ENCODE measurements at places on chromosomes 2 and 18. TPM values are rescaled to one million over a fixed set of nuclear protein-coding genes. Genes with fewer than 3 reads are reported as not detected.

TUBA3E gene
- total RNA-seq = not detected

CNGA3 gene
- not detected for total RNA-seq

SP100 gene
- 45.8 TPM for total RNA-seq

TCF23 gene
- total RNA-seq = not detected

ANKRD53 gene
- 1.9 TPM for total RNA-seq

ZNF892 gene
- total RNA-seq = 4.8 TPM

DNA sequence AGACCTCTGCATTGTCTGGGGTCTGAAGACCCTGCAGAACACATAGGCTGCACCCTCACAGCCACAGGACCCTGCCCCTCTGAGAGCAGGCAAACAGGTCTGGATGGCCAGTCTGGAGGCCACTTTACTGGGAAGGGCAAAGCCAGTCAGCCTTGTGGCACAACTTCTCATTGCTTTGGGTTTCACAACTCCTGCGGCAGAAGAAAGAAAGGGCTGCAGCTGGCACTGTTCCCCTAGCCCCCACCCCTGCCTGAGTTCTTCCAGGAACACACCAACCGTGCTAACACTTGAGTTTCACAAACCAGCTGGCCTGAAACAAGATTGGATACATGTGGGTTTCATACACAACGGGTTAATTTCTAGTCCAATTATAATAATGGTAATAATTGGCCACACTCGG is 276.5 kb upstream of the MGAT5 start:
- no peak for DNase-seq

- DNase-seq = peak; percentile 69
These were observed 428 bp downstream of the TCF4 start for GRCh38 chr18:55587418-55588110.

DNA sequence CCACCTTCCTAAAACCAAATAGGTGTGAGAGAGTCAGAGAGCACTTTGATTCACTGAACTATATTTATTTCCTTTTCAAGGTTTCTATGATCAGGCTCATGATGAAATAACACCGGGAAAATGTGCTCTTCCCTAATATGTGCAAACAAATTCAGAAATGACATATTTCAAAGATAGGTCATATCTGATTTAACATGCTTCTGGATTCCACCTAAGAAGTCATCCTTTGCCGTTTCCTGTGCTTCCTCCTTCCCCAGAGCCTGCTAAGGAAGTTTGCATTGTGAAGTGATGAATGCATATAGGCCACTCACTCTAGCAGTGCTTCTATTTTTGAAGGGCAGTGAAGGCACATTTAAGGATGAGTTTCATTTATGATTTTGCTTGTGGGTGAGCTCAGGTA is 327.6 kb downstream of the TDRD15 start:
- DNase-seq = no peak

GRCh38 chr2:239895116-239895515 is 130.0 kb downstream of the NDUFA10 start:
- no peak for DNase-seq

DNA sequence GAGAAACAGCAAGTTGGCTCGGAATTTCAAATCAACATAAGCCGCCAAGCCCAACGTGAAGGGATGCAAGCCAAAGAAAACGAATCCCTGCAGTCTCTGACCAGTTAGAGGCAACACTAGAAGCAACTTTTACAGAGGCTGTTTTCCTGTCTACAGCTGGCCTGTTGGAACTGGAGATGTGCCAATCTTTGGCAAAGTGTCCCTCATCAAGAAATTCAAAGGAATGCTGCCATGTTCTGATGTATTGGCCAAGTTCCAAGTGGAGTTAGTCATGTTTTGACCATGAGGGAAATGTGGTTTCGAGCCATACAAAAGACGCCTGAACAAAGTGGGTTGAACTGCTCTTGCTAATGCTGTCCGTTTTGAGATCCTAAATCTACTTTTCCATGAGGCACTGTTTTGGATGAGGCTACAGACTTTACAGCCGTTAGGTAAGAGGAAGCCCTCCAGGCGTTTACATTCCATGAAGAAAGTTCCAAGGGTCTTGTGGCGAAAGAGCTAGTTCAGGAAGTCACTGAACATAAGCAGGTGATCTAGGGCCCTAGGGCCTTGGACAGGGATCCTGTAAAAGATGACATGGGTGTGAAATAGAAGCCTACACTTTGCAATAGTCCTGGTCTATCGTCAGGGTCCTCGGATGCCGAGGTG is 140.7 kb upstream of the PXDN start:
- no peak for DNase-seq

DNA sequence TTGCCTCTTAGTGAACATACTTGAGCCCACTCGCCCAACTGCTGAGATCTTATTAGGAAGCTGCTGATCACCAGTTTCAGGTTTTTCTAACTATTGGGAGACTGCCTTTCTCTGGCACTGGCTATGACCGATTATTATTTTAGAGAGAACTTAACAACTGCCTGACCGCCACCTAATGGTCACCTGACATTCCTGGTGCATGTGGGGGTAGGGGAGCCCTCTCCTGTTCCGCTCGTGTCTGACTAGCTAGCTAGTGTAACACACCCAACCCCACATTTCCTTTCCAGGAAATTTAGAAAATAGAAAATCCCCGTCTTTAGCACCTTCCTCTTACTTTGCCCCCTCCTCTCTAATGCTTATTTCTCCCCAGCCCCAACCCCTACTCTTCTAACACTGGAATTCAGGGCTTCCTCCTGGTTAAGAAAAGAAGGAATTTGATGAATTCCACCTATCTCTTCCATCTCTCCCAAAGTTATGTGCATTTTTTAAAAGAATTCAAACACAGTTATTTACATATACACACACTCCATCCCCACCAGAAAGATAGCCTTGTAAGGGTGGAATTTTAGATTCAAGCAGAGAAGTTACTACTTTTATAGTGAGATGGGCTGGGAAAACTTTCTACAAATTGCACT is 19.4 kb upstream of the DNER start:
- no peak for DNase-seq

GRCh38 chr2:51994123-51994763 is 962.3 kb upstream of the NRXN1 start:
- no peak for DNase-seq

DNA sequence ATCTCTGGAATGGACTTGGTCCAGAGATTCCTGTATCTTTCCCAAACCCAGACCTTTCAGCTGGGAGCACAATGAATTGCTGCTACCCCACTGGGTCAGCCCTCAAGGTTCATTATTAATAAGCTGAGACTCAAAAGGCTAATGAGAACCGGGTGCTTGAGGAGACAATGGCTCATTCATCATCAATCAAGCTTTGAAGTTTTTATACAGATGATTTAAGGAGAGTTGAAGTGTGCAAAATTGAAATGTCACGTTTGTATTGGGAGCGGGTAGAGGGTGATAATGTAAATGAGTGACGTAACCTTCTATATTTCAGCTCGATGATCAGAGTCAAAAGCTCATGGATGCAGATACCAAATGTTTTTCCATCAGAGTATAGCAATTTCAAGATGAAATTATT is 744.9 kb downstream of the ERBB4 start:
- DNase-seq = no peak

DNA sequence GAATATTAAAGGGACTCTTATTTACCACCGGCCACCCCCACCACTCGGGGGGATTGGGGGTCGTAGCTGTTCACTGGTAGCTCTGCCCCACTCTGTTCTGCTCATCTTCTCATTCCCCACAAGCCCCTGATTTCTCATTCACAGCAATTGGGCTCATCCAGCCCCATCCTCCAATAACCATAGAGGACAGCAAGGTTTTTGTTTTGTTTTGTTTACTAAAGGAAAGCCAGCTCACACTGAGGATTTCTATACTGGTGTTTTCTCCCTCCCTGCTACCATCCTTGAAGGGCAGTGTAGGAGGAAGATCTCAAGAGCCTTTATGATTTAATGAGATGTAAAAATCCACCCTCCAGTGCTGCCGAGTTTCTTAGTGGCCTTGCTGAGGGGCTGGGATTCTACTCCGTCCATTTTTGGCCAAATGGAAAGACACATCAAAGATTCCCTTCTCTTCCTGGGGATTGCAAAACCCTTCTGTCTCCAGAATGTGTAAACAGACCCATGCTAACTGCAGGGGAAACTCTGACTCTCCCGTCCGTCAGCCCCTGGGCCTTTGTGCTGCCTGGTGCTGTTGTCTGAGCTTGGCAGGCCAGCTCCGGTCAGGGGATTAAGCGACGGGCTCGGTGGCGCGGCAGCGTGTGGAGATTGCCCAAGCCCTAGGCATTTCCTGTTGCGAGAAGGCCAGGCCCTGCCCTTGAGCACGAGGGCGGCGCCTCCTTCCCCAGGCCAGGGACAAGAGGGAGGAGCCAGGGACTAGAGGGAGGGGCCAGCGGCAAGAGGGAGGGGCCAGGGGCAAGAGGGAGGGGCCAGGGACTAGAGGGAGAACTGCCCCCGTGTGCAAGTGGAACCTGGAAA is 165.0 kb downstream of the ANTXR1 start:
- peak; percentile 48 for DNase-seq

DNA sequence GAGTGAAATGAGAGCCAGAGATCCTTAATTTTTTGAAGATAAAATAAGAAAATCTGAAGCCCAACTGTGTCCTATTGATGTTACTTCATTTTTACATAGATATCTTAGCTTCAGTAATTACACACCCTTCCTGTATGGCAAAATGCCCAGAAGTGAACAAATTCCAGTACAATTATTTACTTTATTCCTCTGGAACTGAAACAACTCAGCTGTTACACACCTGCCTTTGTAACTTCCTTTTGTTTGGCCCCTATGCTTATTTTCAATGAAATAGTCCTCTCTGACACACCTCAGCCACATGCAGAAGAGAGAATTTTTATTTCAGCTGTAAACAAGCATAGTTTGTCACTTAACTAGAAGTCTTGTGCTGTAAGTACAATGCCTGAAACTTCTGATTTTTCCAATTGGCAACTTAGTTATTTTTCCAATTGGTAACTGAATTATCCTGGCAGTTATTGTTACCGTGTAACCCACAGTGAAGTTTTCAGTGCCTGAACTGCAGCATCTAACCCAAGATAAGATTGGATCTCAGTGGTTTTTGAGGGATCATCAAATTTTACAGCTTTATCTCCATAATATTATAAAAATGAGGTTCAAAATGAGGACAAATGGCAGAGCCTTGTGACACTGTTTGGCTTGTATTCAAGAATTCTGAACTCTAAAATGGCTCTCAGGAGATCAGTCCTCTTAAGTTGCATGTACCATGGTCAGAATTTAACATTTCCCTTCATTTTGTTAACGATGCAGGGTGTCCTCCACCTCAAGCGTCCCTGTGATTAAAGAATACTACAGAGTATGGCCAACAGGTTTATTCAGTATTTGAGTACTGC is 82.6 kb downstream of the PKP4 start:
- no peak for DNase-seq

GRCh38 chr2:86624267-86624547 is 542 bp upstream of the RNF103 start:
- no peak for DNase-seq

DNA sequence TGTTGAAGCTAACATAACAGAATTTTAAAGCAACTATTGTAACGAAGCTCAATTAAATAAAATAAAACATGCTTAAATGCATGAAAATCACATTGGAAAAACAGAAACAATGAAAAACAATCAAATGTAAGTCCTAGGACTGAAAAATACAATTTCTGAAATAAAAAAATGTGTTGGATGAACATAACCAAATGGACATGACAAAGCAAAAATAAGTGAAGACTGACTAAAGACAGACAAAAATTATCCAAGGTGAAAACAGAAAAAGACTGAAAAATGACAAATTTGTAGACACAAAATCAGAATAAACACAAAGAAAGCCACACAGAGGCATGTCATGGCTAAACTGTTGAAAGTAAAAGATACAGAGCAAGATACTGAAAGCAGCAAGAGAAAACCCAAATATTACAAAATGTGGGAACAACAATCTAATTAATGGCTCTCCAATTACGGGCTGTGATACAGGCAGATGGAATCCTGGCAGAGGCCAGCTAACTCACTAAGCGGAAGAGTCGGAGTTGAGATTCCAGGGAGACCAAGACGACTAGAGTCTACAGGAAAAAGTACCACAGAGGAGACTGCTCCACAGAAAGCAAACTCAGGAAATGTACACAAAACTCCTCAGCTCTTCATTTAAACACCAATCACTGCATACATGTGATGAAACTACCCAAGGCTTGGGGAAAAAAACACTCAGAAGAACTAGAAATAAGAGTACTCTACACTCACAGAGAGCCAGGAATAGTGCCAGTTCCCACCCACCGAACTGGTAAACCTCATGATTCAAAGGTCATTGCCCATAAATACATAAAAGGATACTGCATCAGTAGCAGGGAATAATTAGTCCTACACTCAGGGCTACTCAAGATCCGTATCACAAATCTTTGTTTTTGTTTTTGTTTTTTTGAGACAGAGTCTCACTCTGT is 83.6 kb downstream of the ATAD2B start:
- no peak for DNase-seq

DNA sequence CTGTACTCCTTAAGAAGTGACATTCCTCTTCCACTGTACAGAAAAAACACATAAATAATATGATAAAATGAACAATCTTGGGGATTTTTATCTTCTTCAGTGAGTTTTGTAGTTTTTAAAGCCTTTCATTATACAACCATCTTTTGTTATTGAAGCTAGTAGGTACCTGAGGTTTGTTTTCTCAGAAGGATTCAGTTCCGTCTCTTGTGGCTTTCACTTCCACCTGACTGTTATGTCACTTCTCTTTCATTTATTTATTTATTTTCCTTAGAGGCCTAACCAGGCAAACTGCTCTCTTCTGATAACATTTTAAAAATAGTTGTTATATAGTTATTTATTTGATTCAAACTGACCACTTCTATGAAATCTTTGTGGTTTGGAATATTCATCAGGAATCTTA is 464.2 kb downstream of the CCDC85A start:
- DNase-seq = no peak

GRCh38 chr18:13011719-13012118 is 20.6 kb downstream of the CEP192 start:
- DNase-seq = no peak

DNA sequence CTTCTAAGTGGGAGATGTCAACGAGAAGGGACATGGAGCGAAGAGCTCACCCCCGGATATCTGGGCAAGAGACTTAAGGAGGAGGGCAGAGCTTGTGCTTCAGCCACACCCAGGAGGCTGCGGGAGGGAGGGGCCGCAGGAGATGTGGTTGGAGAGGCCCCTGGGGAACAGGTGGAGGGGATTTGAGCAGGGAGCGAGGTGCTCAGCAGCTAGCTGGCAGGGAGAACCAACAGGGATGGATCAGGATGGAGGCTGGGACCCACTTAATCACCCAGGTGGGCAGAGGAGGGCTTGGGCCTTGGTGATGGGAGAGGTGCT is 78.3 kb downstream of the MBP start:
- no peak for DNase-seq

DNA sequence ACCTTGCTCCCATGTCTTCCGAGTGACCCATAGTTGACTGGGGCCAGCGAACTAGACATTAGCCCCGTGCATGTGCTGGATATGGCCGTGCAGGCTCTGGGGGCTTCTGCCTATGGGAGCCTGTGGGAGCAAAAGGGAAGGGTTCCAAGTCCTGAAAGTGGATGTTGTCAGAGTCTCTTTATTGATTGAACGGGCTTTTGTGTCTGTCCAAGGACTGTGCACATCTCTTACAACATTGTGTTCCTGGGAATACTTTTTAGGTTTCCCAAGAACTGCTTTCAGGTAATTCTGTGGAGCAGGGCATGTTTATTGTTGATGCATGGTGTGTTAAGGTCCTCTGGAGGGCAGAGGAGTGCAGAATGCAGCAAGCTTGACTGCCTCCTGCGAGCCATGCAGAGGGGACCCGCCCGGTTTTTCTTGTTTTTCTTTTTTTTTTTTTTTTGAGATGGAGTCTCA is 5.0 kb downstream of the RNF144A start:
- peak; percentile 61 for DNase-seq
